ENCODE measurements at places on chromosomes 2 and 18. TPM values are rescaled to one million over a fixed set of nuclear protein-coding genes. Genes with fewer than 3 reads are reported as not detected.

Gene PLB1
- total RNA-seq: 3.6 TPM

Gene ASB18
- not detected for total RNA-seq

DNA sequence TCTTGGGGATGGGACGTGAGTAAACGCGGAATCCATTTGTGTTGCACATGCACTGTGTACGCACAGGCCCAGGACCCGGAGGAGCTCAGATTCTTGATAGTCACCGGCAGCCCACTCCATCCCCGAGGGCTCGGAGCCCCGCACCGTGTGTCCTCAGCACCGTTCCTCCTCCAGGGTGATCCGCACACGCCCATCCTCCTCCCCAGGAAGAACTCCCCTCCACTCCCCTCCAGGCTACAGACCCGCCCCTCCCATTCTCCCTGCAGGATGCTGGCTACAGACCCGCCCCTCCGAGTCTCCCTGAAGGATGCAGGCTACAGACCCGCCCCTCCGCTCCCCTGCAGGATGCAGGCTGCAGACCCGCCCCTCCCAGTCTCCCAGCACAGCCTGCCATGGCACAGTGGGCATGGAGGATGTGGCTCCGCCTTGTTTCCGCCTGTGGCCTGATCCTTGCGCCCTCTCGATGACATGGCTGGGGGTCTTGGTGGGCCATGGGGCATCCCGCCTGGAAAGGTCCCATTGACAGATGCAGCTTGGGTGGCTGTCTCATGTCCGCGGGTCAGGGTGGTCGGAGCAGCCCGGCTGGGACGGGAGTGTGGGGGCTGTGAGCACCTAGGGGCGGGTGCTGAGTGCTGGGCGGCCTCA is 14.1 kb downstream of the CTDP1 start:
- DNase-seq: no peak

DNA sequence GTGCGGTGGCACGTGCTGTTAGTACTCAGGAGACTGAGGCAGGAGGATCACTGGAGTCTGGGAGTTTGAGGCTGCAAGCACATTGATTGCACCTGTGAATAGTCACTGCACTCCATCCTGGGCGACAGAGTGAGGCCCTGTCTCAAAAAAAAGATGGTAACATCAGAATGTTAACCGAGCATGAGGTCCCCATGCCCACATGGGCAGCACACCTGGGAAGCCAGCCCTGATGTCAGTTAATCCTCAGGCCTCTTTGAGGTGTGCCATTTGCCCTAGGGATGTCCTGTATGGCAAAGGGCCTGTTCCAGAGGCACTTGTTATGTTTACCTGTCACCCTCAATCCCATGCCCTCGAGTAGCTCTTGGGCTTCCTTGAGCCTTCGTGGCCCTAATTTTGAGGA is 16.6 kb downstream of the RBFA start:
- no peak for DNase-seq

- DNase-seq: no peak
These were observed 69.6 kb downstream of the PTGR3 start for GRCh38 chr18:75139226-75139911.

- peak; percentile 70 for DNase-seq
These were observed 30.9 kb upstream of the REEP1 start for GRCh38 chr2:86368161-86368824.

DNA sequence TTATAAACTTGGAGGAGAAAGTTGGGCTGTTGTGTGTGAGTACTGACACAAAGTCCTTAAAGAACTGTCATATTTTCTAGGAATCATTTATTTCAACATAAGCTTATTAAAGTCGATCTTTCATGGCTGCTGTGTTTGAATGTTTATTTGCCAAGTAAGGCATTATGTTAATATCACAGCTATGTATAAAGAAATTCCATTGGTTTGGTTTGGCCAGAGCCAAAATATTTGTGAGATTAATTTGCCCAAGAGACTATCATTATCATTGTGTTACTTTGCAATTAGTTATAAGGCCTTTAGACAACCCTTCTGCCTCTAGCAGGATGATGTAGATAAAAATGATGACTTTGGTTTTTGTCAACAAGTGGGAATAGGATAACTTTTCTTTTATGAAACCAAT is 240.6 kb upstream of the NT5C1B start:
- no peak for DNase-seq
